Glutamatergic neuron (in vitro differentiated cells): ENCODE measurements at places on chromosomes 13 and 19. TPM values are rescaled to one million over a fixed set of nuclear protein-coding genes. Genes with fewer than 3 reads are reported as not detected.
A peak's percentile ranks its signal among the peaks of the same experiment; 100 is the strongest.

Gene CGB5
- total RNA-seq: not detected

Gene C1QTNF9
- not detected for total RNA-seq

Gene C13orf42
- not detected for total RNA-seq

DNA sequence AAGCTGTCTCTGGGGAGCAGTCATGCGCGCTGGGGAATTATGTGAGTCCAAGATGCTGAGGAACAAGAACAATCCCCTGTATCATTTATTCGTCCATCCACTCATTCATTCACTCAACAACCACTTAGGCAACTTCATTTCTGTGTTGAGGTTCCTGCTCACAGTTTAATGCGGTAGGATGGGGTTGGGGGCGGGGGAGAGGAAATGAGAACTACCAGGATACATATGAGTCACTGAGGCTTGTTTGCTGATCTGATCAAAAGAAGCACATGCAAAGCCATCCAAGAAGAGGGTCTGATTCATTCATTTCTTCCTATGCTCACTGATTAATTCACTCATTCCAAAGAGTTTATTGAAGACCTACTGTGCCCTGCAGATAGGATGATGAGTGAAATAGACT lies 20.9 kb downstream of the ZNF536 start:
- H3K27ac ChIP-seq: no peak overlapping the region
- no peak overlapping the region for H3K4me3 ChIP-seq
- H3K27me3 ChIP-seq: peaks cover 8% of the 10 kb centered on the region

DNA sequence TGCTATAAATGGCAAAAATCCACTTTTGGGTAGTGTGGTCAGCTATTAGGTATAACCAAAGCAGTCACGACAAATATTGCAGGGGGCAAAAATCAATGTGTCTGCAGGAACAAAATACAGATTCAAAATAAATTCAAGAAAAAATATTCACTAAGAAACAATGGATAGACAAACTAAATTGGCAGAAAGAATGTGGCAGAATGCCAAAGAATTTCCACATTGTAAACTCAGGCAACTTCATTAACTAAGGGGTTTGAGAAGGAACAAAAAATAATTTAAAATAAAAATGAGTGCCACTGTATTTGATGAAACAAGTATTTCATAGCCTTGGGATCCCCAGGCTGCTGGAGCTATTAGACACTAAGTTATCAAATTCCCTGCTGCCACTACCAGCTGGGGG lies 193.1 kb downstream of the VWA8 start:
- peaks cover 3% of the 10 kb centered on the region for H3K4me1 ChIP-seq
- H3K36me3 ChIP-seq: no peaks in the 10 kb centered on the region

DNA sequence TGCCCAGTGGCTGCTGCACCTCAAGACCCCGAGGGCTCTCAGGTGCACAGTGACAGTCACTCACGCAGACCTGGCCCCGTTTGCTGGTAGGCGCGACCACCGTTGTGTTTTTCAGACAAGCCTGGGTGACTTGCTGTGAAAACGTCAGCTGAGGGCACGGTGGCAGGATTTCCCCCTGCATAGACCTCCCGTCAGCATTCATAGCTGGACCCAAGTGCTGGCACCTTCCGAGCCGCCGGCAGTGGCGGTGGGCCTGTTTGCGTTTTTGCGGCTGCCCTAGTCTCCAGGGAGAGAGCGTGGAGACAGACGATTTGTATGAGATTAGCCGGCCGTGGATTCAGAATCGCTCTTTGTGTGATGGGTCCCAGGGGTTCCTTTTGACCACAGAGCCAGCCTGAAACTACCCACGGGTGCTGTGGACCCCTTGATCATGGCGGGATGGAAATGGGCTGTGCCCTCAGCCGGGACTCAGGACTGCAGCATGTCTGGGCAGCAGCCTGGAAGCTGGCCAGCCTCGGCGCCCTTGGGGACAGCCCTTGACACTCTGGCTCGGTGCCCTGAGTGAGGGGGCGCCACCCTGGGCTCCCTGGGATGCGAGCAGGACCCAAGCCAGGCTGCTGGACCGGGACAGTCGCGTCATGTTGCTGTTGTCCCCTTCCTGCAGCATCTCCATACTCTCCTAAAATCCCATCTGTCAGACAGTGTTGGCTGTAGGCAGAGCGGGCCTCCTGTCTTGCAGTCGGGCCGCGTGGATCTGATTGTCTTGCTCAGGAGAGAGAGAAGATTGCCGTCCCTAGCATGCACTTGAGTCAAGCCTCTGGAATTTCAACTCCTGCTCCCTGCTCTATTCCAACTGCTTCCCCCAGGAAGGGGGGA lies 8.6 kb downstream of the KDM4B start:
- H3K27ac ChIP-seq: peak overlapping the region; percentile 95
- peak overlapping the region; percentile 85 for H3K4me3 ChIP-seq
- H3K4me1 ChIP-seq: peaks cover 36% of the 10 kb centered on the region
- peaks cover 3% of the 10 kb centered on the region for H3K27me3 ChIP-seq

GRCh38 chr13:42740753-42741152 lies 40.6 kb upstream of the FAM216B start:
- peaks cover 1% of the 10 kb centered on the region for H3K27me3 ChIP-seq
- no peak overlapping the region for H3K27ac ChIP-seq
- H3K4me3 ChIP-seq: no peak overlapping the region

DNA sequence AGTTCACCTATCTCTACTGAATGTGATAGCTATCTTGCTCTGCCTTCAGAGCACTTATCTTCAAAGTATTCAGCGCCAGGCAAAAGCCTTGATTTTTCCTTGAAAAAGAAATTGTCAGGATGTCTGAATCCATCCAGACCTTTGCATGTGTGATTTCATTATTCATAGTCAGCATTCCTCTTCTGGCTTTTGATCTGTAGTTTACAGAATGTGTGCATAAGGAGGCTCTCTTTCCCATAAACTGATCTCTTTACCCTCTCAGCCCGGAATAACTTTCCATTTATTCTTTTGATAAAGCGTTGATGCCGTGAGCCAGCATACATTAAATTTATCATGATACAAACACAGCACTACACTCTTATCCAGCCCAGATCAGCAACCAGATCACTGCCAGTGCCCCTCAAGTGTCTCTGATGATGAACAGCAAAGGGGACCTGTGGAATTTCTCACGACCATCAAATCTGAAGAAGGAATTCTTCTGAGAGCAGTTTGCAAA lies 130.8 kb downstream of the DNAJC15 start:
- no peak overlapping the region for H3K4me3 ChIP-seq
- H3K36me3 ChIP-seq: no peaks in the 10 kb centered on the region
- no peak overlapping the region for H3K27ac ChIP-seq
- peaks cover 8% of the 10 kb centered on the region for H3K4me1 ChIP-seq
- peaks cover under 1% of the 10 kb centered on the region for H3K27me3 ChIP-seq

Gene CERS1
- 15.3 TPM for total RNA-seq
